ENCODE measurements at places on chromosomes 1 and 21.

- DNase-seq: no peak
These were observed 11.1 kb downstream of the H6PD start for GRCh38 chr1:9245661-9246060.

- DNase-seq: no peak
These were observed 79.7 kb downstream of the SMYD2 start for GRCh38 chr1:214360525-214361164.

- DNase-seq: no peak
These were observed 99.5 kb upstream of the CSF3R start for GRCh38 chr1:36582066-36582755.

DNA sequence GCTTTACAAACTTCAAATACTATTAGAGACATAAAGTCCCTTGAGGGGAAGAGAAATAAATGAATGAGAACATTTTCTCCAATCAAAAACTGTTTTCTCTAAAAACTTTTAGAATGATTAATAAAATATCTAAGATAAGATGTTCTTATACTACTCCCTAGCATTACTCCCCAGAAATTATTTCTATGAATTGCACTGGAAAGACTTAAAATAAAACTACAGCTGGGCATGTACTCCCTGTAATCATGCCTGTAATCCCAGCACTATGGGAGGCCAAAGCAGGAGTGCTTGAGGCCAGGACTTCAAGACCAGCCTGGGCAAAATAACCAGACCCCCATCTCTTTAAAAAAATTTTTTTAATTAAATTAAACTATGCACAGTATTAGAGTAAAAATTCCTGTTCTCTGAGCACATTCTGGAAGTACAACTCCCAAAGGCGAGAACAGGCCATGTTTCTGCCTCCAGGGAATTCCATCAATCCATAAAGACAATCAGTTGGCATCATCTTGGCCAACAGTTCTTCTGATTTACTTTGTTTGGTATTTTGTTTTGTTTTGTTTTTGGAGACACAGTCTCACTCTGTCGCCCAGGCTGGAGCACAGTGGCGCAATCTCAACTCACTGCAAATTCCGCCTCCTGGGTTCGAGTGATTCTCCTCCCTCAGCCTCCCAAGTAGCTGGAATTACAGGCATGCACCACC is 77.9 kb downstream of the TGFBR3 start:
- no peak for DNase-seq

GRCh38 chr1:54838565-54839180 is 37.5 kb upstream of the TTC22 start:
- no peak for DNase-seq

DNA sequence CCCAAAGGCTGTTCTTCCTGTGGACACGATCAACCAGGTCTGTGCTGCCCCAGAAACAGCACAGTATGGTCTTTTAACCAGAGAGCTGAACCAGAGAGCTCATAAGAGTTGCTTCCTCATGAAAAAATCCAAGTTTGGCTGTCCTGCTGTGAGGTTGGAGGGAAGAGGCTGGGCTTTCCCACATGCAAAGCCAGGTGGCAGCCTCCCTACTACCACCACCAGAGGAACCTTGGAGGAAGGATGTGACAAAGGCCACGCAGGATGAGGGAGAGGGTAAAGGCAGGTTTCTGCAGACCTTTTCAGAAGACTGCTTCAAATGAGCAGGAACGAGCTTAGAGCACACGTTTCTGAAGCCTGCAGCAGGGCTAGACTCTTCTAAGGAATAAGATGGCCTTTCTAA is 27.1 kb downstream of the FAM78B start:
- no peak for DNase-seq

DNA sequence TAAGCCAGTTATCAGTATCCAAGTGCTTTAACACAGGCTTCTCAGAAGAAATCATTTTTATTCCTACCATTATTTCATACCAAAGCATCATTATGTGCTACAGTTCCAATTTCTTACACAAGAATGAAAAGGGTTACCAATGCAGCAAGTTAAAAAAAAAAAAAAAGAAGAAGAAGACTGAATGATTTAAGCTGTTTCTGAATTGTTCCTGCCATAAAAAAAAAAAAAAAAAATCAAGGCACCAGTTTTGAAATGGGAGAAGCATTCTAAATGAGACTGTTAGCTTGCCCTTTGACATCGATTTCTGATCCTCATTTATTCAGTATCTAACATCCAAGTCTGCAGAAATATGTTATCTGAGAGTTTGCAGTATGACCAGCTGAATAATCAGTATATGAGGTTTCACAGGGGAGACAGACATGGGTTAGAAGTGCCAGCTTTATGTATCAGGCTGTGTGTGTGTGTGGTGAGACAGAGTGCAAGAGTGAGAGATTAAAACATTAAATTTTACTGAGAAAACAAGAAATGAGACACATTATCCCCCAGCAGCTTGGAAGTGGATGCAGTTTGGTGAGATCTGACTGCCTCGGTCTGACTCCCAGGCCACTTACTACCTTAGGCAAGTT is 105.8 kb downstream of the COLGALT2 start:
- no peak for DNase-seq
